ENCODE measurements at places on chromosomes 1 and 21.

DNA sequence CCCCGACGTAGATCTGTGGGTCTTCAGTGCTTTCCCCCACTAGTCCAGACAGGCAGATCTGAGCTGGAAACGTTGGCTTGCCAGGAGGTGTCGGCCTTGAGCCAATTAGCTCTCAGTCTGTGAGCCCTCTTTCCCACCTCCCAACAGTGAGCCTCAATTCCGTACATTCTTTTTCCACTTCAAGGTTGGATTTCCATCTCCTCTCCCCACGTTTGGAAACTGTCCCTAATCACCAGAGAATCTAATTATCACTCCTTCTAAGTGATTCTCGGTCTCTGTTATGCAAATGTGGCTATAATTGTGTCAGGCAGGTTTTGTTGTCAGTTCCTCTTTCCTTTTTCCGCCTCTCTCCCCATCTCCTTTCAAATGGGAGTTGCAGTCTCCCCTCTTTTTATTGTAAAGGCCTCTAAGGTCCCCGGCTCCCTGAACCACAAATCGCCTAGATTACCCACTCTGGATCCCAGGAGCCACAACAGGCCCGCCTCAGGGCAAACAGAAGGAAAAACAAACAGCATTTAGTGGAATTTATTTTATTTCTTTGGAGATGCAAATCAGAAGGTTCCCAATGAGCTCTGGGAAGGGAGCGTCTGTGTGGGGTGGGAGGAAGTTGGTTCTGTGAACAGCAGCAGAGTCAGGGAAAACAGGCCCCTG, 29.4 kb upstream of the LRRN2 start:
- no peak for DNase-seq

DNA sequence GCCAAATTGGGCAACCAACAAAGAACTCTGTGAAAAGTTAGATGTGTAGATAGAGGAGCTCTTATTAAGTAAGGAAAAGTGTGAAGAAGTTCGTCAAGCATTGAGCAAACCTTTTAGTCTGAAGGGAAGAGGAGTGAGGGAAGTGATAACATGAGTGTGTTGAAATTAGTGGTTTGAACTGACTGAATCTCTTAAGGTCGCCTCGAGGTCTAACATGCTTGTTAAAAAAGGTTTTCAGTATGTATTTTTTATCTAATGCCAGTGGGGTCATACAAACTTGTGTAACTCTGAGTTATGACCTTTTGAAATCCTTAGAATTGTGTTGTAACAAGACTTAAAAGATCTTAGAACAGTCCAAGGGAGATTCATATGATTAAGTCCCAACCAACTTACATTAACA, 34.1 kb downstream of the SOAT1 start:
- DNase-seq, result no peak

- DNase-seq, result no peak
Measured at GRCh38 chr1:116127123-116127847, 16.1 kb downstream of the MAB21L3 start.

DNA sequence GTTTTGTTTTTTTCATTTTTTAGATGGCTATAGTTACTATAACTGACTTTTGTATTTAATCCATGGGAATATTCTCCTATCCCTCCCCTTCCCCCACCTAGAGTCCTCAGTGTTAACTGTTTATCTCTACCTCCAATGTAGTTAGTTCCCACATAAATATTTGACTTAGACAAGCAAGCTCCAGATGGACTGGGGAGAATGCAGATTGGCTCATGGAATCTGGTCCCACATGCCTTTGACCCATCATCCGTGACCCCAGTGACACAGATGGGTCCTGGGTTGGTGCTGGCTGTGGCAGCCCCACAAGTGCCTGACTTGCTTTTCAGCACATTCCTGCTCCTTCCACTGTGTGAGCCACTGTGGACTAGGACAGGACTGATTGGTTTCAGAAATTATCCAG, 41.8 kb downstream of the ATP2B4 start:
- DNase-seq, result no peak

DNA sequence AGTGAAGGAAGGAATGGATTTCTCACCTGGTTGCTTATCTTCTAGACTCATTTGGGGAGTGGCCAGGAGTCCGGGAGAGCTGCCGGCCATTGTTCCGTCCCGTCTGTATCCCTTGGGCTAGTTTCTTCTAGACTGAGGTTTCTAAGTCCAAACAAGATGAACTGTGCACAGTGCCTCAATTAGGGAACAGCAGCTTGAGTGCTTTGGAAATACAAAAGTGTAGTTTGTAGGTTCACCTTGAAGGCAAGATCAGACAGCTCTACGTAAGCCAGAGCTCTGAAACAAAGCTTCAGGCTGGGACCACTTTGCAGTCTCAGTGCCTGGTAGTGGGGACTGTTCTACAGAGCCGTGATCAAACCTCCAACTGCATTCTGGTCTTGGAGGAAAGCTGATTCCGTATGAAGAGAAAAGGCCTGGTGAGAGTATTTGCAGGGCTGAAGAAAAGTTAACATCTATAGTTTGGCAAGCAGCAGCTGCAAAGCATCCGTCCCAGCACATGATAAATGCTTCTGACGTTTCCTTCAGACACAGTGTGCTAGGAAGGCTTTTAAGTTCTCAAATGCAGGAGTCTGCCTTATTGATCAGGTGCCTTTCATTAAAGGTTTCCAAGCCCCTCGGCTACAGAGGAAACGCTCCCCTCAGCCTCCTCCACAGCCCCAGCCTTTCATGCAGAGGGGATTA, 432.8 kb downstream of the KIF26B start:
- no peak for DNase-seq

DNA sequence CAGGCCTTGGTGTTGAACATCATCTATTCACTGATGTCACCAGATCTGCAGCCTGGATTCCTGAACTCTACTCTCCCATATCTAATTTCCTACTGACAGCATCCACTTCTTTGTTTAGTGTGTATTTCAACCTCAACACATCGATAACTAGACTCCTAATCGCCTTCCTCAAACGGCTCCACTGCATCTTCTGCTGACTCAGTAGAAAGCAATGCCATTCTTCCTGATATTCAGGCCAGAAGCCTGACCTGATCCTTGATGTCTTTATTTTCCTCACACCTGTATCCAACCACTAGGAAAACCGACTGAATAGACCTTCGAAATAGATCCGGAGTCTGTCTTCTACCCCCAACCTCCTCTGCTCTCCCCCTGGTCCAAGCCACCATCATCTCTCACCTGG, 466.9 kb downstream of the PCP4 start:
- no peak for DNase-seq

- DNase-seq, result no peak
Measured at GRCh38 chr21:42352441-42353095, 1.8 kb upstream of the TFF2 start.

DNA sequence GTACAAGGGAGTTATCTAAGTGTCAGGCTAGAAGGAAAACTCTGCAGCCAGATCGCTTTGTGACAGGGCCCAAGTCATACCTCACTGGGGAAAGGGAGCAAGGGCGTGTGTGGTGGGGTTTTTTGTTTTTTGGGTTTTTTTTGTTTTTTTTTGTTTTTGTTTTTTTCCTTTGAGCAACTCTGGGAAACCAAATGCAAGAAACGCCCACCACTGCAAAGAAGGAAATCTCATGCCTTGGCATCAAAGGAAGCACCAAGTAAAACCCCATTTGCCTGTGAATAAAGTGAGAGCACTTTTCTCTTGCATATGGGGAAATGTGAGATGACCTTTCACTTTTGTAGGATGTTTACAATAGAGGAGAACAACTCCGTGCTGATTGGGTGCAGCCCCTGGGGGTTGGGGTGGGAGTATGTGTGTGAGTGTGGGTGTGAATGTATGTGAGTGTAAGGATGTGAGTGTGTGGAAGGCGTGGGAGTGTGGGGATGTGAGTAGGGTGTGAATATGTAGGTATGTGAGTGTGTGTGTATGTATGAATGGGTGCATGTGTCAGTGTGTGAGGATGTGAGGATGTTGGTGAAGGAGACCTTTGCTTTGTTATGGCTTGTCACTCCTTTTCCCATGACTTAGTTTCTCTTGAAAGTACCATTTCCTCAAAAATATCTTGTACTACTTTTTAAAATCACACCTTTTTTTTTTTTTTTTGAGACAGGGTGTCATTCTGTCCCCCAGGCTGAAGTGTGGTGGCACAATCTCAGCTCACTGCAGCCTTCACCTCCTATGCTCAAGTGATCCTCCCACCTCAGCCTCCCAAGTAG, 34.6 kb downstream of the IL12RB2 start:
- DNase-seq, result peak; percentile 70

DNA sequence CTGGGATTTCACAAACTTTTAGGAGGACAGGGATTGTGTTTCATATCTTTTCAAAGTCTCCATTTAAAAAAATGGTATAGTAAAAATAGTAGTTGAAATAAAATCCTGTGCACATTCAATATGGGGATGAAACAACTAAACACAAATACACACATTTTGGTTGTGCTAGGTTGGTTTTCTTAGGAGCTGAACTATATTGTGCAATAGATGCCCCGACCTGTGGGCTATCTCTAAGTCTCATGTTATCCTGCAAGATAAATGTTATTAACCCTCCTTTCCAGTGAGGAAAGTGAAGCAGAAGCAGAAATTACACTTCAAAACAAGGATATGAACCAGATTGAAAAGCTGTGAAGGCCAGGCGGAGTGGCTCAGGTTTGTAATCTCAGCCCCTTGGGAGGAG, 1.3 kb upstream of the PLD5 start:
- DNase-seq, result no peak

DNA sequence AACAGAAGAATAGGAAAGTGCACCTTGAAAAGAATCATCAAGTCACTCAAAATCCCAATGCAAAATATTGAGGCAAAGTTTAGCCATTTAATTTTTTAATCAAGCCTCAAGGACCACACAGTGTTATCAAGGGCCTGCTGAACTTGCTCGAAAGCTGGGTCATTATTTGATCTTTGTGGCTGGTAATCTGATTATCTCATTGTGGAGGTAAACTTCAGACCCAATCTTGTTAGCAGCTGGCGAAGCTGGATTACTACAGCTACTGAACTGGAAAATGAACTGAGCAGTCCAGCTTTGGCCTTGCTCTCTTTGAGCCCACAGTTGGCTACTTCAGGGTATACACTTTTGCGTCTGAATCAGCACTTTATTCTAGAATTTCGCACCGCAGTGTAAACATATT, 94.4 kb downstream of the BARHL2 start:
- no peak for DNase-seq

DNA sequence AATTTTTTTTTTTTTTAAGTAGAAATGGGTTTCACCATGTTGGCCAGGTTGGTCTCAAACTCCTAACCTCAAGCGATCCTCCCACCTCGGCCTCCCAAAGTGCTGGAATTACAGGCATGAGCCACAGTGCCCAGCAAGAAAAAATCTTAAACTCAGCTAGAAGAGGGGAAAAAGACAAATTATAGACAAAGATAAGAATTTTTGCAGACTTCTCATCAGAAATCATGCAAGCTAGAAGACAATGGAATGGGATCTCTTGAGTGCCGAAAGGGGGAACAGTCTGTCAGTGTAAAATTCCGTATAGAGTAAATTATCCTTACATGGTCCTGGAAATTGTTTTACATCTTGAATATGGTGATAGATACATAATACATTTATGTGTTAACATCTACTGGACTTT, 294.4 kb downstream of the CAMTA1 start:
- no peak for DNase-seq

DNA sequence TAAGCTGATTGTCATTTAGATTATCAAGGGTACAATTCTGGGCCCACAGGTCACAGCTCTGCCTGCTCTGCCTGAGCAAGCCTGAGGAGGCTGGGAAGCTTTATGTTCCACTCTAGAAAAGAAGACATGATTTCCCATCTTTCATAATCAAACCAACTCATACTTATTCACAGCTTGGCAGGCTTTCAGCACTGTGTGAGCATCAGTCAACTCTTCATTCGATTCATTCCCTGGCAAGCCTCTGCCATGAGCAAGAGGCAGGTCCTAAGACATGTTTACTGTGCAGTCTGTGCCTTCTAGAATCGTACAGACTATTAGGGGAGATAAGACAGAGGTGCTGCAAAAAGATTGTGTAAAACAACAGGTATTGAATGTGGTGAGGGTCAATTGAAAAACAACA, 24.5 kb upstream of the KIRREL1 start:
- no peak for DNase-seq

DNA sequence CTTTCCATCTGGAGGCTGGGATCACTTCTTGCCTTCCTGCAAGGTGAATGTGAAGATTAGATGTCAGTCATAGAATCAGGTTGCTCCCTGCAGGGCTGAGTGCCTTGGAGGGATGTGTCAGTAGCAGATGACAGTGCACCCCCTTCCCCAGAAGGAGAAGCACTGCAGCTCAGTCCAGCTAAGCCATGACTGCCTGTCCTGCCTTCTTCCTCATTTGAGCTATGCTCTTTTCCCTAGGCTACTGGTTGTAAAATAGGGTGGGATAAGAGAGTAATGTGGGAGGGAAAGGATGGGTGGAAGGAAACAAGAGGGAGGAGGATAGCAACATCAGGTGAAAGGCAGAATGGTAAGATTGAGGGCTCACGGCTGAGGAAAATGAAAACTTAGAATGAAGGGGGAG, 11.1 kb upstream of the FABP3 start:
- DNase-seq, result no peak

DNA sequence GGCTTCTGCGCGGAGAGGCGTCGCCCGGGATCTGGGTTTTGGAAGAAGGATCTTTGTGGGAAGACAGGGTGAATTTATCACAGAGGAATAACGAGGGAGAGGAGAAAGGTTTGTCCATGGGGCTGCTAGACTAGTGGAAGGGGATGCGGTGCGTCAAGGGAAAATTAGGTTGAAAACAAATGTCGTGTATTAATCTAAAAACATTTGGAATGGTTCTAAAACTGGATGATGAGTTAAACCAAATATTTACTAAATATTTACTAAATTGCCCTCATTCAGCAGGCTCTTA, 647 bp downstream of the RO60 start:
- no peak for DNase-seq

- DNase-seq, result no peak
Measured at GRCh38 chr1:40884055-40884795, 22.1 kb upstream of the CITED4 start.

DNA sequence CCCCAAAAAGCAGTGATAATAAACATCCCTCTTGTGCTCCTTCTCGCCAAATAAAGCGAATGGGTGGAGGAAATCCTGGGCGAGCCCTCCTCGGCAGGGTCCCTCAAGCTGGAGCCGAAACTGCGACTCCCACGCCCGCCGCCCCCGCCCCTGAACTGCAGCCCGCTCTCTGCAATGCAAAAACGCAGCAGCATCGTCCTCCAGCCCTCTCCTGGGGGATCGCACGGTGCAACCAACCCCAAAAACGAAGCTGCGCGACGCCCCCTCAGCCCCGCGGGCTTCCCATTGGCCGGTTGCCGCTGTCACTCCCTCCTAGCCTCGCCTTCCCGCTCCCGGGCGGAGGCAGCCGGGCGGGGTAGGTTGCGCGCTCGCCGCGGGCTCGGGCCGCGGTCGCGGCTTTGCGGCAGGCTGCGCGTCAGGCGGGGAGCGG, at the start of gene TMCC2:
TSS of gene TMCC2 (plus strand) at position 363 of the 430 bp plus-strand sequence. CDS start 619 bp downstream, outside the sequence.
- DNase-seq, result peak; percentile 62

Data from T-helper 2 cell (primary cell).